ENCODE measurements at places on chromosomes 7 and 10. TPM values are rescaled to one million over a fixed set of nuclear protein-coding genes. Genes with fewer than 3 reads are reported as not detected.

DNA sequence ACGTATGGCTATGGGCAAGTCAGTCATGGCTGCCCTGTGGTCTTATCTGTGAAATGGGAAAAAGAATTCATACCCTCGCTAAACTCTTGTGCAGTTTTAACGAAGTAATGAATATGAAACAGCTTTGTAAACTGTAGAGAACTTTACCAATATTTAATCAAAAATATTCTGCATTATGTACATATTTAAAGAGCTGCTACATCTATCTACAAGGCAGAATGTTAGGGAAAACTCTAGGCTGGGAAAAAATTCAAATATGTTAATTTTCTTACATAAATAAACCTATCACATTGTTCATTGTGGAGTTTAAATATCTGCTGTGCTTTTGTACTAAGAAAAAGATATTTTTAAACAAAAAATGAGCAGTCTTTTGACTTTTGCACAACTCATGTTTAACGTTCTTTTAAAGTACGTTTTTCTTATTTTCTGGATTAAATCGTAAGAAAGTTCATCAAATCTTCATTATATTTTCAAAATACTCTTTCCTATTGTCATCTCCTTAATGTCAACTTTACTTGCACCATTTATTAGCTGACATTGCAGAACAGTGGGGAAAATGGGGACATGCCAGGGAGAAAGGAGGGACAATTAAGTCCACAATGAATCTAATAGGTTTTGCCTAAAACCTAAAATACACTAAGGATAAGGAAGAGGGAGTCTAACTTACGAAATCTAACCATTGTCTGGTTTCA is 57.5 kb downstream of the ICA1 start:
- DNase-seq = no peak

- DNase-seq = no peak
Observed at GRCh38 chr7:70432567-70433001, 699.4 kb upstream of the GALNT17 start.

DNA sequence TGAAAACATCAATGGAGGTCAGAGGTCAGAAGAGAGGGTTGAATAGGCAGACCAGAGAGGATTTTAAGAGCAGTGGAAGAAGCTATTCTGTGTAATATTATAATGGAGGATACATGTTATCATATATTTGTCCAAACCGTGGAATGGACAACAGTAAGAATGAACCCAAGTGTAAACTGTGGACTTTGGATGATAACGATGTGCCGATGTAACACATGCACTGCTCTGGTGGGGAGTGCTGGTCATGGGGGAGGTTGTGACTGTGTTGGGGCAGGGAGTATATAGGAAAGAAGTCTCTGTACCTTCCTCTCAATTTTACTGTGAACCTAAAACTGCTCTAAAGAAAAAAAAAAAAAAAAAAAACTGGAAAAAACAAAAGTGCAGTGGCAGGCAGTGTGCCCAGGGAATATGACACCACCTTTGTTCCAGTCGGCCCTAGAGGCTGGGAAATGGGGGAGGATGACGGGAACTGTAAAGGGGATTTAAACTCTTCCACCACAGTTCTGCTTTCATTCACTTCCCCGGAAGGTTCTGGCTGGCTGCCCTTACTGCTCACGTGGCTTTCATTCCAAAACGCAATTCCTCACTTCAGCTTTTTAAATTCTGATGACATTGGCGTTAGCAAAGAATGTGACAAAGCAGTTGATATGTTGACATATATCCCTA is 113.7 kb upstream of the ANKRD1 start:
- DNase-seq = peak; percentile 8

DNA sequence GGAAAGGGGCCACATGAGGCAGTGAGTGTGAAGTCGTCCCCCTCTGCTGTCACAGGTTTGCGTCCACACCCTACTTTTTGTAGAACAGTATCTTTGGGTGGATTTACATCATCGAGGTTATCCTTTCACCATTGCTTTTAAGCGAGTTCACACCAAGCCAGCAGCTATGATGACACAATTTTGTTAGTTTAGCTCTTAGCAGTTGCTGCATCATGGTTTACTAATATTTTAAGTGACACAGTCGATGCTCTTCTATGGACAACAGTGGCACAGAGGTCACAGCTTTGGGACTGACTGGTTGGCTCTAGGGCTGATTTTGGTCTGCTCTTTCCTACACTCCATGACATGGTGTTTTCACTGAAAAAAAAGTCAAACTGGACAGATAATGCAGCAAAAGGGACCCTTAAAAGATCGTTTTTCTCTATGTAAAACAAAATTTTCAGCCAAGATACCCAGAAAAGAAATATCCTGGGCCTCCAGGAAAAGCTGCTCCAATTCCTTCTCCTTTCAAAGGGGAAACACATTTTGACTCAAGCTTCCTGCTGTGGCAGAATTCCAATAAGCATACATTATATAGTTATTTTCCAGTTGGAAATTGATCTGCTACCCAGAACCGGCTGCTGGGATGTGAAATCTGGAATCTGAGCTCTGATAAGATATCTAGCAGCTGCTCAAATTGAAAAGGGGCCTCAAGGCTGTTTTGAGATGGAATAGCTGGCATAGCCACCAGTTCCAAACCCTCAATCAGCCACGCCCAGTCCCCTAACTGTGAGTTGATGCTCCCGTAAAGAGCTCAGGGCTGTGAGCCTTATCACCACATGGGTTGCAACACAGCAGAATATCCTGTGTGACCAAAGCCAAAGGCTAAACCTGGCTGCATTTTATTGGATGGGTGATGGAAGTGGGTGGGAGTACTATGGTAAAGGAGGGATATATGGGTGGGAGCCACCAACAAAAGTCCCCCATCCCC is 114.2 kb downstream of the SMURF1 start:
- DNase-seq = no peak

DNA sequence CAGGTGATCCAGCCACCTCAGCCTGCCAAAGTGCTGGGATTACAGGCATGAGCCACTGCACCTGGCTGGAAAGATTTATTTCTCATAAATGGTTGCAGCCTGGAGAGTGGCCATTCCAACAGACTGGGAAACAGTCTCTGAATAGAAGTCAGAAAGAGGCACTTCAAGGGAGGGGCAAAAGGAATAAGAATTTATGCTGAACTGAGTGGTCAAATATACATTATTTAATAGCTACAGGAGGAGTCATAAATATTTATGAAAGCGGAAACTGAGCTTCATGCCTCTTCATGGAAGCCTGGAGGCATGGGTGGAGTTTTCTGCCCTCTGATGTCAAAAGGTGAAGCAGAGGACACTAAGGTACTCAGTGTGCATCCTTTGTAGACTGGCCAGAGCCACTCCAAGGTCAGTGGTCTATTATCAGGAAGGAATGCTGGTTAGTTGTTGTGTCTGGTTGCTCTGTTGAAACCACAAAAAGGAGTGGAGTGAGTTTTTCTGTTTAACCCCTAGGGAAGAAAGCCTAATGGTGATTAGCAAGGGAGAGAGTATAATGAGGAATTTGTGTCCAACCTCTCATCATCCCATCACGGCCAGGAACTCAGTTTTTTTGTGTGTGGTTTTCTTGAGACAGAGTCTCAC is 9.3 kb upstream of the NRBF2 start:
- no peak for DNase-seq

Gene BAIAP2L1
- 9.6 TPM for total RNA-seq

Gene PHYHIPL
- not detected for total RNA-seq

Gene GLCCI1
- total RNA-seq = 0.76 TPM

Gene LIPF
- not detected for total RNA-seq

Gene CPXM2
- 0.52 TPM for total RNA-seq
